ENCODE measurements at places on chromosomes 13 and 19.

DNA sequence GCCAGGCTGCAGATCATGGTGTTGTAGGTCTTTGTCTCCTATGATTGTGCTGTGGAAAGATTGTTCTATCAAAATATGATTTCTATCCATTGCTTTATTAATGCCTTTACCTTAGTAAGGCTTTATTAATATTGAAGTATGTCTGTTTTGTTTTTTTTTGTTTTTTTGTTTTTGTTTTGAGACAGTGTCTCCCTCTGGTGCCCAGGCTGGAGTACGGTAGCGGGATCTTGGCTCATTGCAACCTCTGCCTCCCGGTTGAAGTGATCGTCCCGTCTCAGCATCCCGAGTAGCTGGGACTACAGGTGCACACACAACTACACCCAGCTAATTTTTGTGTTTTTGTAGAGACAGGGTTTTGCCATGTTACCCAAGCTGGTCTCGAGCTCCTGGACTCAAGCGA is 7.7 kb downstream of the IRGC start:
- DNase-seq: no peak

DNA sequence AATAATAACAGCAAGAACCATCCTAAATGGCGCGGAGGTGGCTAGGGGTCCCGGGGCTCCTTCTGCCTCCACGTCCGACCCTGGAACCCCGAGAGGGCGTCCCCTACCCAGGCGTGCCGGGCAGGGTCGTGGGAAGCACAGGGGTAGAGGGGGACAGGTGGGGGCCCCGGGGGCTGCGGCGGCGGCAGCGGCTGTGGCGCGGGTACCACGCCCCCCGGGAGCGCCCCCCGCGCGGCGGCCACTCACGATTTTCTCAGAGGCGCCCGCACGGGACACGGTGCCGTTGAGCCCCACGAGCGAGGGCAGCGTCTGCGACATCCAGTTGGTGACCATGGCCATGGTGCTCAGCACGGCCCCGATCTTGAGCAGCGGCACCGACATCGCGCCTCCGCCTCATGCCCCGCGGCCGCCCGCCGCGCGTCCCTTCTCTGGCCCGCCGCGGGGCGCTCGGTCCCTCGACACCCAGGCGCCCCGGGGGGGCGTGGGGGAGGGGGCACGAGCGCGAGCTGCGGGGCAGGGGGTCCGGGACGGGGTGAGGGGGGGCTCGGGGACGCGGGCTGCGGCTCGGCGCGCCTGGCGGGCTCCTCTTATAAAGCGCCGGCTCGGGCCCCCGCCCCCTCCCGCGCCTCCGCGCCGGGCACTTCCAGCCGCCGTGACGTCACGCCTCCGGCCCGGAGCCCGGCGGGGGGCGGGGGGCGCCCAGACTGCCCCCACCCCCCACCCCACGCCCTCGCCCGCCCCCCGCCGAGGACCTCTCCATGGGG is 22.9 kb downstream of the OLFM2 start:
- DNase-seq: no peak

GRCh38 chr19:30932854-30933253 is 416.4 kb downstream of the TSHZ3 start:
- DNase-seq: no peak

- no peak for DNase-seq
Measured at GRCh38 chr19:44438441-44438840, 9.8 kb downstream of the ZNF229 start.

- no peak for DNase-seq
Measured at GRCh38 chr19:964761-965694, 19.1 kb upstream of the WDR18 start.

- no peak for DNase-seq
Measured at GRCh38 chr13:50214514-50214913, 199.3 kb downstream of the KCNRG start.

Data from stimulated activated CD4-positive, alpha-beta T cell treated with anti-CD3 and anti-CD28 coated beads, Interleukin-15, amount 100 ng/mL, for 48 hours (primary cell).